Muscle of leg (tissue), 16 donors: ENCODE measurements at places on chromosomes 7 and 10. TPM values are rescaled to one million over a fixed set of nuclear protein-coding genes. Genes with fewer than 3 reads are reported as not detected.

- no peaks in the 10 kb centered on the region for H3K4me1 ChIP-seq
- H3K36me3 ChIP-seq: no peaks in the 10 kb centered on the region
- no peak for DNase-seq
- H3K27me3 ChIP-seq: no peaks in the 10 kb centered on the region
- no peak within 1 kb of the TSS for H3K27ac ChIP-seq
- no peak within 1 kb of the TSS for H3K4me3 ChIP-seq
These were observed at the start of gene SVOPL for GRCh38 chr7:138700857-138701536. TSS of gene SVOPL (minus strand) at chr7:138701362. CDS start at chr7:138679045, 22,317 bp downstream.

DNA sequence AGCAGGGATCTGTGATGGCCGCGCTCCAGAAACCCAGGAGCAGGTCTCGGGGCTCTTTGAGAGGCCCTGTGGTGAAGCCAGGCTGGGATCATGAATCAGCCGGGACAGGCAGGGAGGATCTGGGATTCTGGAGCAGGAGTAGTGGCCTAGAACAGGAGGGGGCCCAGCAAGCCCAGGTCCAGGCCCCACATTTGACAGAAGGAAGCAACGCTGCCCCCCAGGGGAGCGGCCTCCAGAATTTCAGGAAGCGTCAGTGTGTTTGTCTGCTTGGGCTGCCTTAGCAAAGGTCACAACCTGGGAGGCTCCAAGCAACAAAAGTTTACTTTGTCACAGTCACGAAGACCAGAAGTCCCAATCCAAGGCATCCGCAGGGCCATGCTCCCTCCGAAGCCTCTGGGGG is 36.8 kb downstream of the CLRN3 start:
- H3K27ac ChIP-seq: no peak overlapping the region
- H3K4me3 ChIP-seq: no peak overlapping the region
- H3K4me1 ChIP-seq: no peaks in the 10 kb centered on the region
- H3K36me3 ChIP-seq: no peaks in the 10 kb centered on the region

DNA sequence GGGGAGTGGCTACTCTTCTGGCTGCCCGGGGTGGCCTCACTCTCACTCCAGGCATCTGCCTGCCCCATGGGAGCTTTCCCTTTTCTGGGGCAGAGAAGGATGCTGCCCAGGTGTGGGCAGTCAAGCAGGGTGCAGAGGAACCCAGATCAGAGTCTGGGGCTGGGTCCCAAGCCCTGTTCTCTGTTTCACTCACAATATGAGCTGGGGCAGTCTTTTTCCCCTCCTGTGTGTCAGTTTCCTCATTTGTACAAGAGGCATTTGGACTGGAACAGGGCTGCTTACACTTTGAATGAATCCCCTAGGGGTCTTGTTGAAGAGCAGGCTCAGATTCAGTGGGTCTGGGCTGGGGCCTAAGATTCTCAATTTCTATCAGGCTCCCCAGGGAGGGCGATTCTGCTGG is 38.4 kb upstream of the AQP1 start:
- no peak overlapping the region for H3K4me3 ChIP-seq
- no peaks in the 10 kb centered on the region for H3K27me3 ChIP-seq
- peaks cover 44% of the 10 kb centered on the region for H3K4me1 ChIP-seq
- peaks cover 34% of the 10 kb centered on the region for H3K36me3 ChIP-seq

DNA sequence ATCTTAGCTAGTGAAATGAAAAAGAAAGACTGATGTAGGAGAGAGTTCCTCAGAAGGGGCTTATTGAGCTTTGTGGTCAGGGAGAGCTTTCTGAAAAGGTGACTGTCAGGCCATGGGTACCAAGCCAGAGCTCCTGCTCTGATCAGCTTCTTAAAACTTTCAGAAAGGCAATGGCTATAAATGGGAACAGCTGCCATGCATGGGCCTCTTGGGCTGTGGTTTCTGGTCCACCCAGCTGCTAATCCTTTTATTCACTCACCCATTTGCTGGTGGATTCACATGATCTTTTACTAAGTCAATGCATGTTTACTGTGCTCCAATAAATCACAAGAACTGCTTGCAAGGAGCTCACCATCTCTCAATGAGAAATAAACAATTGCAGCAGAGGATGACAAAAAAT is 60.1 kb upstream of the ZPBP start:
- no peak for DNase-seq
- no peak overlapping the region for H3K4me3 ChIP-seq
- no peaks in the 10 kb centered on the region for H3K27me3 ChIP-seq
- H3K27ac ChIP-seq: no peak overlapping the region
- no peaks in the 10 kb centered on the region for H3K36me3 ChIP-seq

- no peak overlapping the region for H3K27ac ChIP-seq
- no peak overlapping the region for H3K4me3 ChIP-seq
- H3K27me3 ChIP-seq: no peaks in the 10 kb centered on the region
- no peaks in the 10 kb centered on the region for H3K4me1 ChIP-seq
- H3K36me3 ChIP-seq: no peaks in the 10 kb centered on the region
- no peak for DNase-seq
These were observed 41.8 kb downstream of the CPED1 start for GRCh38 chr7:121030308-121030707.

DNA sequence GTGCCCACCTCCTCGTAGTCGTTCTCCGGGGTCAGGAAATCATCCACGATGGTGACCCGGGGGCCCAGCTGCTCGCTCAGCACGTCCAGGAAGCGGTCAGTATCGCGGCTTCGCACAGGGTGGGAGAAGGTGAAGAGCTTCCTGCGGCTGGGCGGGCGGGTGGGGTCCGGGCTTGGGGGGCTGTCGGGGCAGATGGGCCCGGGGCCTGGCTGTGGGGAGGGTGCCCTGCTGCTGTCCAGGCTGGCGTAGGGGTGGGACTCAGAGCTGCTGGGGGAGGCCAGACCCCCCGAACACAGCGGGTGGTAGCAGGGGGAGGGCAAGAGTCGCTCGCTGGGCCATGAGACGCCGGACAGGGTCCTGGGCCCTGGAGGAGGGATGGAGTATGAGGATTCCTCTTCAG is 42.3 kb downstream of the GRID2IP start:
- H3K36me3 ChIP-seq: no peaks in the 10 kb centered on the region
- no peak overlapping the region for H3K27ac ChIP-seq
- DNase-seq: no peak
- H3K4me3 ChIP-seq: no peak overlapping the region
- peaks cover 27% of the 10 kb centered on the region for H3K27me3 ChIP-seq

- H3K27me3 ChIP-seq: no peaks in the 10 kb centered on the region
- no peak for DNase-seq
- no peak overlapping the region for H3K4me3 ChIP-seq
- no peaks in the 10 kb centered on the region for H3K4me1 ChIP-seq
- no peaks in the 10 kb centered on the region for H3K36me3 ChIP-seq
These were observed 62.7 kb downstream of the VTI1A start for GRCh38 chr10:112509558-112510291.

- H3K4me1 ChIP-seq: peaks cover 16% of the 10 kb centered on the region
- peaks cover 27% of the 10 kb centered on the region for H3K27me3 ChIP-seq
- no peak for DNase-seq
- no peak overlapping the region for H3K27ac ChIP-seq
These were observed 5.3 kb upstream of the SFRP5 start for GRCh38 chr10:97777143-97777542.

- H3K27ac ChIP-seq: peak overlapping the region; percentile 64
- no peak overlapping the region for H3K4me3 ChIP-seq
- peaks cover 6% of the 10 kb centered on the region for H3K4me1 ChIP-seq
These were observed 155.3 kb downstream of the PLXDC2 start for GRCh38 chr10:19971343-19972052.

DNA sequence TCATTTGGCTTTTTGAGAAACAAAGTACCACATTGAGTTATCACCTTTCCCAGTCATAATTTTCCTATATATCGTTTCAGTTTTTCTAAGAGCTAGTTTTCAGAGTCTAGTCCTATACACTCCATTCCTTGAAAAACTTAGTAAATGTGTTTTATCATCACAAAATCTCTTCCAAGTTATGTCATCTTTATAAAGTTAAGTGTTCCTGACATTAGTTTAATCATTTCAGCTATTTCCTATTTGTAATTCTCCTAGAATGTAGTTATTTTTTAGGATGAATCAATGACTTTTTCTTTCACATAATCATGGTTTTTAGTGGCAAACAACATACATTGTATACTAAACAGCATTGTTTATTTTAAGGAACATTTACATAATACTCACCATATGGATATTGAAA is 191.7 kb upstream of the BET1 start:
- no peak overlapping the region for H3K4me3 ChIP-seq
- no peaks in the 10 kb centered on the region for H3K4me1 ChIP-seq
- H3K36me3 ChIP-seq: no peaks in the 10 kb centered on the region
- H3K27ac ChIP-seq: no peak overlapping the region
- no peaks in the 10 kb centered on the region for H3K27me3 ChIP-seq
- no peak for DNase-seq

- no peak for DNase-seq
- H3K27me3 ChIP-seq: peaks cover 3% of the 10 kb centered on the region
- H3K4me3 ChIP-seq: no peak overlapping the region
- no peaks in the 10 kb centered on the region for H3K4me1 ChIP-seq
- no peaks in the 10 kb centered on the region for H3K36me3 ChIP-seq
These were observed 7.3 kb downstream of the ADAM8 start for GRCh38 chr10:133269367-133269766.

GRCh38 chr10:44715136-44715535 is 196.0 kb upstream of the TMEM72 start:
- no peaks in the 10 kb centered on the region for H3K27me3 ChIP-seq
- H3K27ac ChIP-seq: no peak overlapping the region
- peak; percentile 61 for DNase-seq
- H3K4me1 ChIP-seq: no peaks in the 10 kb centered on the region

GRCh38 chr7:130274983-130275591 is 8.4 kb downstream of the CPA2 start:
- peak overlapping the region; percentile 97 for H3K27ac ChIP-seq
- H3K4me3 ChIP-seq: no peak overlapping the region
- peaks cover 63% of the 10 kb centered on the region for H3K4me1 ChIP-seq

DNA sequence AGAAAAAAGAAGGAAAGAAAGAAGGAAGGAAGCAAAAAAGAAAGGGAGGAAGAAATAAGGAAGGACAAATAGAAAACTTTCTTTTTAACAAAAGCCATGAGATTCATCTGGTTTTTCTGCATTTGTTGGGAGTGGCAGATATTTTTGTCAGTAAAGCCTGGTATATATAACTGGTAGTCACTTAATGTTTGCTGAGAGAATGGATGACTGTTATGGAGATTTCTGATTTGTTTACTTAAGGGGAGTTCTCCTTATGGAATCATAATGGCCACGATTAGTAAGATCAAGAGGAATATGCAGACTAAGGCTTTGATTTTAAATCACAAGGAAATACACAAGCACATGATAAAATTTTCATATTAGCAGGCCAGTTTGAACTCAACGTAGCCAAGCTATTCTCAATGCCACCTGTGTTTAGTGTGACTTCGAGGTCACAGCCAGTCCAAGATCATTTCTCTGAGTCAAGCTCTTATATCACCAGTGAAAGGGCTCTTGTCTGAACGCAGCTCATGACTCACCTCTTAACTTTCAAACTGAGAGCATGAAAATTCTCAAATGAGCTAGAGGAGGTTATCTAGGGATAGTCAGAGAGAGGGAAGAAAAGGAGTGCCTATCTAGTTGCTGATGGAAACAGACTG is 445.1 kb upstream of the ZMIZ1 start:
- peaks cover 11% of the 10 kb centered on the region for H3K27me3 ChIP-seq
- no peaks in the 10 kb centered on the region for H3K36me3 ChIP-seq
- no peak for DNase-seq
- peaks cover 5% of the 10 kb centered on the region for H3K4me1 ChIP-seq
- H3K27ac ChIP-seq: no peak overlapping the region

DNA sequence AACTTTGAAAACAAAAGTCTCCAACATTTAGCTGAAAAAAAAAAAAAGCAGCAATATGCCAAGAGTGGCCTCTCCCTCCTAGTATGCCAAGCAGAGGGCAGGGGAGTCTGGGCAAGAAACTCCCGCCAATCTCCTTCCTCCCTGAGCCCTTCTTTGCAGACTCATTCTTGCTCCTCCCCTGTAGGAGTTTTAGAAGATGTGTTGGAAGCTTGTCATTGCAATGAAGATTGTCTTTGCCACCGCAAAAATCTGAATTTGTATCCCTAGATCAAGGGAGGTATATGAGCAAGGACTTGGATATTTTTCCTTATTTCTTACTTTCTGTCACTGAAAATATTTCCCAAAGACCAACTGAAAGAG is 2.6 kb upstream of the TNS3 start:
- no peaks in the 10 kb centered on the region for H3K27me3 ChIP-seq
- no peak overlapping the region for H3K4me3 ChIP-seq
- H3K27ac ChIP-seq: peak overlapping the region; percentile 35

DNA sequence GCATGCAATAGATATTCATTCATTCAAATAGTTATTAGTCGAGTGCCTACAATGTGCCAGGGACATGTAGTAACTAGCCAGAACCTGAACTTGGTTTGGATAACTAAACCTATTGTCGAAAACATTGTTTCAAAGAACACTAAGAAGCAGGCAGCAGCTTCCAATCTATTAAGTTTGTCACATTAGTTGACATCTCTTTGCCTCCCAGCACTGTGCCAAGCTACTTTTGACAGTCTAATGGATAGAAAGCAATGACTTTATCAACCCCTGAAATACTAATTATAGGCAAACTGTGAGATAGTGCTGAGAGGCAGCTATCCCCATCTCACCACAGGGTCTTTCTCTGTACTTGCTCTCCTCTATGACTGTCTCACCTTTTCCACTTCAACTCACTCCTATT is 22.4 kb upstream of the RELN start:
- H3K27me3 ChIP-seq: no peaks in the 10 kb centered on the region
- no peak overlapping the region for H3K4me3 ChIP-seq
- no peaks in the 10 kb centered on the region for H3K4me1 ChIP-seq

- peaks cover 60% of the 10 kb centered on the region for H3K4me1 ChIP-seq
- H3K4me3 ChIP-seq: peak overlapping the region; percentile 68
- no peaks in the 10 kb centered on the region for H3K27me3 ChIP-seq
- H3K27ac ChIP-seq: peak overlapping the region; percentile 99
- H3K36me3 ChIP-seq: peaks cover 40% of the 10 kb centered on the region
These were observed 2.5 kb downstream of the TRIM8 start for GRCh38 chr10:102646610-102647442.

DNA sequence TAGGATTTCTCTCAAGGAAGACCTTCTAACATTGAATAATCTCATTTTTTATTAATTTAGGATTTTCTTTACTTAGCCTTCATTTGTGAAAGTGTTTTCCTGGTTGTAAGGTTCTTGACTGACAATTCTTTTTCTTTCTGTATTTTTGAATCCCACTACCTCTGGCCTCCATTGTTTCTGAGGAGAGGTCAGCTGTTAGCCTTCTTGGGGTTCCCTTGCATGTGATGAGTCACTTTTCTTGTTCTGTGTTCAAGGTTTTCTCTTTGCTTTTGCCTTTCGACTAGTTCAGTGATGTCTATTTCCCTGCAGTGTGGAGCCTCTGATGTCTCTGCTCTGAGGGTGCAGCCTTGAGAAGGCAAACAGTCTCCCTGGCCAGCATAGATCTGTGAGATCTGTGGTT is 304.1 kb upstream of the ZNF32 start:
- DNase-seq: no peak
- no peak overlapping the region for H3K27ac ChIP-seq
- no peak overlapping the region for H3K4me3 ChIP-seq
- no peaks in the 10 kb centered on the region for H3K36me3 ChIP-seq
- H3K27me3 ChIP-seq: no peaks in the 10 kb centered on the region

- no peak overlapping the region for H3K4me3 ChIP-seq
- no peaks in the 10 kb centered on the region for H3K4me1 ChIP-seq
- H3K36me3 ChIP-seq: no peaks in the 10 kb centered on the region
- no peaks in the 10 kb centered on the region for H3K27me3 ChIP-seq
These were observed 142.3 kb downstream of the VPS50 start for GRCh38 chr7:93374345-93374940.

- H3K36me3 ChIP-seq: no peaks in the 10 kb centered on the region
- DNase-seq: peak; percentile 1
- peak overlapping the region; percentile 89 for H3K4me3 ChIP-seq
- H3K27ac ChIP-seq: peak overlapping the region; percentile 90
- H3K27me3 ChIP-seq: no peaks in the 10 kb centered on the region
These were observed 774 bp downstream of the SEM1 start for GRCh38 chr7:96708872-96709271.

The ABCB4 gene
- 0.49 TPM for total RNA-seq

The IGF2BP3 gene
- 26.8 TPM for total RNA-seq

The CEP55 gene
- 7.0 TPM for total RNA-seq

The CLCN1 gene
- total RNA-seq: 1.1 TPM

The PPP1R3C gene
- total RNA-seq: 166 TPM

The GIMAP7 gene
- 5.9 TPM for total RNA-seq

The C7orf33 gene
- 0.27 TPM for total RNA-seq

The PILRB gene
- 13.9 TPM for total RNA-seq

The APBB1IP gene
- 1.6 TPM for total RNA-seq
